AG04450 (cell line): ENCODE measurements at places on chromosomes 5 and 9. TPM values are rescaled to one million over a fixed set of nuclear protein-coding genes. Genes with fewer than 3 reads are reported as not detected.
A peak's percentile ranks its signal among the peaks of the same experiment; 100 is the strongest.

DNA sequence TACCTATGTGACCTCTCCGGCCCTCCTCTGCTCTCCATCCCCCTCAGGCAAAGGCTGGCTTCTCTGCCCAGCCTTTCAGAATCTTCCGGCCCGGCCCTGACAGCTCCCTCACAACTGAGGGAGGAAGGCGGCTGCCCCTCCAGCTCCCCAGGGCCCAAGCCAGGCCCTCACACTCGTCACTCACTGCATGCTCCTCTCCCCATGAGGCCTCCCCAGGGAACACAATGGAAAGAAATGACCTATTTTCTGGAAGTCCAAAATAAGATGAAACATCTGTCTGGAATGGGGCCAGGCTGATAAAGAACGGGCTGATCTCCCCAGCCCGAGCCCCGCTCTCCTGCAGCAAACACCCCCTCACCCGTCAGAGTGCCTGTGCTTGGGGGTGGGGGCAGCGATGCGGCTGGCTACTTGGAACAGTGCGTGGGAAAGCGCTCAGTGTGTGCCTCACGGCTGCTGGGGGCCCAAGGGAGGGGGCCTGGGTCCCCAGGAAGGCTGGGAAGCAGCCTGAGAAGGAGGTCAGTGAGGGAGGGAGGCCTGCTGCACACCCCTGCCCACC lies 11.3 kb downstream of the PDGFRB start:
- peak; percentile 48 for DNase-seq

Gene FAT2
- polyA plus RNA-seq: 0.01 TPM in 1 of 2 replicates, not detected in the other

GRCh38 chr5:135032999-135033861 lies 798 bp downstream of the PITX1 start:
- peak; percentile 10 for DNase-seq

Gene ORM2
- polyA plus RNA-seq: not detected in 2 replicates

- DNase-seq: no peak
These were observed 2.6 kb upstream of the SQSTM1 start for GRCh38 chr5:179817890-179818745.

- DNase-seq: no peak
These were observed 784 bp downstream of the MAMDC4 start for GRCh38 chr9:136852664-136853595.

DNA sequence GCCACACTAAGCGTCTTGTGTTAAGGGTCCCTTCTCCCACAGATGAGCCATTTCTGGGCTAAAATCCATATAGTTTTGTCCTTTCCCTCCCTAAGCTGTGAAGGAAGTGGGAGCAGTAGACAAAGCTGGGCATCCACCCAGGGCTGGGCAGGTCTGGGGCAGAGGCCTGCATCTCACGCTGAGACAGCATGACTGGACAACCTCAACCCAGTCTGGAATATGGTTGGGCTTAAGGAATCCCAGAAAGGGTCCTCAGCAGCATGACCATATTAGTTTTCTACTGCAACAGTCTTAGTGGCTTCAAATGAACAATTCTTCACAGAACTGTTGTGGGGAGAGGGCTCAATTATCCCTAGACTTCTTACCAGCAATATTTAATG lies 173.8 kb downstream of the AUH start:
- DNase-seq: no peak

Gene SPATA31C1
- polyA plus RNA-seq: not detected in 2 replicates

- no peak for DNase-seq
These were observed 6.4 kb downstream of the SLC34A1 start for GRCh38 chr5:177390363-177391300.

GRCh38 chr9:69149321-69149807 lies 24.7 kb upstream of the TJP2 start:
- DNase-seq: peak; percentile 65

- DNase-seq: no peak
These were observed 381.1 kb downstream of the MAN2A1 start for GRCh38 chr5:110070836-110071235.

DNA sequence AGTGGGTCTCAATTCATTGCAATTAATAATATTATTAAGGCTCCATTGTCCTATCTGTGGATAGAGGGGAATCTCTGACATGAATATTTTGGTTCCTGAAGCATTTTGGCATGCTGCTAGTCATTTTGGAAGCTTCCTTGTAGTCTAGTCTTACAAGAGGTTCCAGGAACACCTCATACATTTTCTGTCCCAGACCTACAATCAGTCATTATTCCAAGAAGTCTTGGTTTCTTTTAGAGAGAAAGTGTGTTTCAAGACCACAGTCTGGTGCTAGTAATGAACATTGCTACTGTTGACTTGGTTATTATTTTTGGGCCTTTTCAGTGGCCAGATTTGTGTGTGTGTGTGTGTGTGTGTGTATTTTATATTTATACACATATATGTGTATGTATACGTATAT lies 98.9 kb downstream of the ERCC6L2 start:
- DNase-seq: no peak

- DNase-seq: no peak
These were observed 69.7 kb downstream of the MACROH2A1 start for GRCh38 chr5:135329066-135329912.

DNA sequence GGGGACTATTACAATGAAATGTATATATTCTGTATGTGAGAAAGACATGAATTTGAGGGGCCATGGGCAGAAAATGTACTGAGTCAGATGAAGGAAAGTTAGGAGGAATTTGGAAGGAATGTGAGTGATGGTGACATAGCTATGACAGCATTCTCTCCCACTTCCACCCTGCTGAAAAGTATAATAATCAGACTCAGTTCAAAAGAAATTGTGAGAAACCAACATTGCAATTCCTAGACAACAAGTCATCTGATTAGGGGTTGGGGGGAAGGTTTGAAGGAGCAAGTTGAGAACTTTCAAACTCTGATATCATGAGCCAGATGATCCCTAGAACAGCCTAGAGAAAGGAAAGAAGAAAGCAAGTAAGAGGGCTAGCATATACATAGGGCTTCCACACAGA lies 370.6 kb downstream of the DMRTA1 start:
- DNase-seq: no peak

Gene PHF24
- not detected in 2 replicates for polyA plus RNA-seq

DNA sequence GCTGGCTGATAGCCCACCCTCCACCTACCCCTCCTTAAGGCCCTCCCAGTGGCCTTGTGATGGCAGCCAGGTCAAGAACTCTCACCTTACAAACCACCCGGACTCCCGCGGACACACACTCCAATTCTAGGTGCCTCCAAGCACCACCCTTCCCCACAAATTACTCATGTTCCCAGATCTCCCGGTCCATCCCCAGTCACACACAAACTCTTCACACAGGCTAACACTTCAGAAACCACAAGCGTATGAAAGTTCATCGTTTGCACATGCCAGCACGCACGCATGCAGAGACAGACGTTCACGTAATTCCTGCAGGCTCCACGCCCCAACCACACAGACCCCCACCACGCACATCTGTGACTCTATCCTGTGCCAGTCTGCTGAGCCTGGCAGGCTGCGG lies 18.0 kb downstream of the NR5A1 start:
- DNase-seq: no peak

DNA sequence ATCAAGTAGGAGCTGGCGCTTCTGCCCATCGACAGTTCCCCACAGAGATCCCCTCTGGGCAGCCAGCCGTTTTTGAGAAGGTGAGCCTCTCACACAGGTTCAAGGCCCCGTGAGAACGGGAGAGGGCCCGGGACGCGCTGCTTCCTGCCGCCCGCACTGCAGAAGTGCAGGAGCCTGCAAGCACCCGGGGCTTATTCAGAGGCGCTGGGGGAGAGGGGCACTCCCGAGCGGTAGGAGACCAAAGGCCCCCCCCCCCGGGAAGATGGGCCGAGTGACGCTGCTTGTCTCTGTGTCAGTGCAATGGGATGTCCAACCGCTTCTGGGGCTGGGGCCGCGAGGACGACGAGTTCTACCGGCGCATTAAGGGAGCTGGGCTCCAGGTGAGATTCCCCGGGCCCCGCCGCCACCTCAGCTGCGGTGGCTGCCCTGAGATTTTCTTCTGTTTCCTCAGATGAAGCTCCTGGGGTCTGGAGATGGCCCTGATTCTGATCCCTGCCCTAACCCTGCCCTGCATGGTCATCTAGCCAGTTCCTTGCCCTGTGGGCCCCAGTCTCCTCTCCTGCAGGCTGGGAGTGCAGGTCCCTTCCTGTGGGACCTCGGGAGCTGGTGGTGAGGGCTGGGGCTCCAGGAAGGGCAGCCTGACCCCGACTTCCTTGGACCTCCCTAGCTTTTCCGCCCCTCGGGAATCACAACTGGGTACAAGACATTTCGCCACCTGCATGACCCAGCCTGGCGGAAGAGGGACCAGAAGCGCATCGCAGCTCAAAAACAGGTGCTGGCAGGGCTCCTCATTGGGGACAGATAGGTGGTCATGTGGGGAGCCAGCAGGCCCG lies 8.5 kb downstream of the B4GALT7 start:
- no peak for DNase-seq

GRCh38 chr9:3435732-3436131 lies 90.1 kb downstream of the RFX3 start:
- DNase-seq: no peak

DNA sequence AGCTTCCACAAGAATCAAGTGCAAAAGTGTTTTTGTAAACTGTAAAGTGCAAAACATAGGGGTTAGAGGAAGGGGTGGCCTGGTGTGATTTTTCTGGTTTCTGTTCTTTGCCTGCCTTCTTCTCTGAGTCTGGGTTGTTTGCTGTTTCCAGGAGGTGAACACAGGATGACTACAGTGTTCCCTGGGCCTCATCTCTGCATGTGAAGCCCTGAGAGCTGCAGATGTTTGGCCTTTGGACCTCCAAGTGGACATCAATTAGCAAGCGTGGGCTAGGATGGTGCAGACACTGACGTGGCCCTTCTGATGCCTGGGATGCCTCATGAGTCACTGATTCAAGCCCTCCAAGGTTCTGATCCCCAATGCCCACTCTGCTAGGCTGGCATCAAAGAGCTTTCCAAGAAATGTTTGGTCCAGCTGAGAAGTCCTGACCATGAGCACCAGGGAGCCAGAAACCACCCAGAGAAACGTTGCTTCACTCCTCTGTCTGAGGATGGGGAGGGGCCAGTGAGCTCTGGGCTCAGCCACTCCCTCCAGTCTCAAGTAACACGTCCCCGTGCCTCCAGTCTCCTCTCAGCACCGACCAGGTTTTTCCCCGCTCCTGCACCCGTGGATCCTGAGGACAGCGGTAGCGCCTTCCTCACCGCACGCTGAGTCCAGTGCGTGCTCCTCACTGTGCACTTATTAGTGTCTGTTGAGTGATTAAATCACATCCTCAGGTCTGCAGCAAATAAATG lies 7.6 kb downstream of the IL9 start:
- no peak for DNase-seq

Gene GFPT2
- 13.9 and 15.1 TPM in 2 replicates for polyA plus RNA-seq

DNA sequence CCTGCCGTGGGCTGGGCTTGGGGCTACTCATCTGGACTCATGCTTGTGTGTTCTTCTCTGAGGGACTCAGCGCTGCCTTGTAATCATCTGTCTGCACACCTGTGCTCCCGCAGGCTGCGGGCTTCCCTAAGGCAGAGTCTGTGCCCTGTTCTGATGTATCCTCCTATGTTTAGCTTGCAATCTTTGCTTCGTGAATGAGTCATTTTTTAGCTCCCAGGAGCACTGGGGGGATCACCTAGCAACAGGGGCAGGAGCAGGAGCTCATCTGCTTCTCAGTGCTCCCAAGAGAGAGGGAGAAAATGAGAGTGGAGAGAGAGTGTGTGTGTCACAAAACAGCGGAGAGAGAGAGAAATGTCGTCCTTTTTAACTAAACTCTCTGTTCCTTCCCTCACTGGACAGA lies 202.4 kb upstream of the ZNF618 start:
- DNase-seq: no peak

Gene KCNV2
- not detected in 2 replicates for polyA plus RNA-seq

Gene FOXD4L3
- not detected in 2 replicates for polyA plus RNA-seq

DNA sequence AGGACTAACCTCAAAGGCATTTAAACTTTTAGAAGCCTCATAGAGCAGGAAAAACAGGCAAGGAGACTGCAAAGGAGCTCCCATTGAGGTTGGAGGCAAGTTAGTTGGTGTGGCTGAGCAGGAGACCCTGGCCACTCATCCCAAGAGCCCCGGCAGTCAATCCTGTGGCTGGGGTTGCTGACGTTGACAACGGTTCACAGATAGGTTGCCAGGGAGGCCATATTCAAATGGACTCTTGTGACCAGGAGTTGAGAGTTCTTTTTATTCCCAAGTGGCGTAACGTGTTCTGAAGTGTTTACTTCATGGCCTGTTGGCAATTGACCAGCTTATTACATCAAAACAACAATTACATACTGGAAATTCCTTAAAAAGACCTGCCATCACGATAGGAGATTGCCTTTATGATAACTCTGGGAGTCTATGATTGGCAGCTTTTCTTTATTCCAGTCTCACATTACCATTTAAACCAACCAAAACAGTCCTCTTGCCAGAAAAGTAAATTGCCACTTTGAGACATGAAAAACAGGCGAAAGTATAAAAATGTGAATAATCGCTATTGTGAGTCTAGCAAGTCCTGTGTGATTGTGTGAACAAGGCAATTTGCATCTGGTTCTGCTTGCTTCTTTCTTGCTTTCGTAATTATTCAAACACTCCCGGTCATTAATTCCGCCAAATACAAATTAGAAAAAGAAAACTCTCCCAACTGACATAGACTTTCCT lies 394.9 kb downstream of the MED10 start:
- DNase-seq: no peak

GRCh38 chr5:112210430-112211005 lies 208.6 kb downstream of the EPB41L4A start:
- no peak for DNase-seq

Gene SLC23A1
- polyA plus RNA-seq: 0.10 TPM in 1 of 2 replicates, not detected in the other

DNA sequence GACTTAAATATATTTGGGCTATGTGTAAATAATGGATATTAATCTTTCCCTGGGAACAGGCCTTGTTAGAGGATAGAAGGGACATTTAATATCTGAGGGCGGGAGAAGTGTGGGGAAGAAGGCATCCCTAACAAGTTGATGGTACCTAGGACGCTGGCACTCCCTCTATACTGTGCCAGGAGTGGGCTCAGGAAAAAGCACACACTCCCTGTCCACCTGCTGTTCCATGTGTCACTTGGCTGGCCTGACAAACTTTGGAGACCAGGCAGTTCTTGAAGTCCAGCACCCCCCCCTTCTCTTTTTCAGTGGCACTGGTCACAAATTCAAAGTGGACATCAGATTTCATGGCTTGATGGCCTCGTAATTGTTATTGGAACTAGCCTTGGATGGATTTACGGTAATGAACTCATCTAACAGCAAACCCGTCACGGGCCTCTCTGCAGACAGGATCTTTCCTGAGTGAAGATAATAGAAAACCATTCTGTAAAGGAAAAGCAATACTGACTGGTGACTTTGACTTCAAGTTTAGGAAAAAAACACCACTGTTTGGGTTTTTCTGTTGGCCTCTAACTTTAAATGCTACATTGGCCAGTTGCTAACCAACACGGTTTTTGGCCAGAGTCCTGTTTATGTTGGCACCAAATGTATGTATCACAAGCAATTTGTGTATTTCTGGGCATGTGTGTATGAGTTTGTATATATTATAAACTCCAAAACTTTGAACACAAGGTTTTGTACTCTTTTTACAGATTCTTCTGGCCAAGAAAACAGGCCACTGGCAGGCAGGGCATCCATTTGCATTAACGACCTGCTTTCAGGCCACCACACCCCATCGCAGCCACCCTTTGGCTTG lies 552.6 kb downstream of the CCDC171 start:
- DNase-seq: peak; percentile 39

DNA sequence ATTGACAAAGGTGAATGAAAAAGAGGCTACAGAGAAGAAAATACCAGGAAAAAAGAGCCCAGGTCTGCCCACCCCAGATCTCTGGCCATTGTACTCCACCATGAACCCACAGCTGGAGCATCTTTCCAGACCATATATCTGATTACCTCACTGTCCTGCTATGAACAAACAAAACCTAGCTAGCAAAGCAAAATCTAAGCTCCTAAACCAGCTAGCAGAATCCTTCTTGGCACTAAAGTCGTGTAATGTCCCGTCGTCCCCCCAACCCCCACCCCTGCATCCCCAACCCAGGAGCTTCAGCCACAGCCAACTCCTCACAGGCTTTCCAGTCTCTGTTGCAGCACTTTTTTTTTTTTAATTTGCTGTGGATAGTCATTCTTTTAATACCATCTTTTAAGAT lies 2.5 kb downstream of the C1QTNF3 start:
- no peak for DNase-seq
